Naive thymus-derived CD4-positive, alpha-beta T cell (primary cell): ENCODE measurements at places on chromosomes 2 and 18. TPM values are rescaled to one million over a fixed set of nuclear protein-coding genes. Genes with fewer than 3 reads are reported as not detected.

DNA sequence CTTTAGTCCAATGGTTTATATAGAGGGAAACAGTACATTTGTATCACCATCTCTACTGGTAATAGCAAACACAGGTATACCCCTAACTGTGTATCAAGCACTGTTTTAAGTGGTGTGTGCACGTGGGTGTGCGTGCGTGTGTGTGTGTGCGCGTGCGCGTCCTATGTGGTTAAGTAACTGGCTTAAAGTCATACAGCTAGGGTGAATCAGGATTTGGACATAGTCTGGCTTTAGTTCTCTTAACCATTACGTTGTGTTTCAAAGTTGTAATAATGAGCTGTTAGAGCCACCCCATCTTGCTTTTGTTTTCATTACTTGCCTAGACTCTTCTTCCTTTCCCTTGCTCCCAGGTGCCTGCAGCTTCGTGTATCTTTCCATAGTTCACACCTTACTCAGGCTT, 2.1 kb downstream of the HADHB start:
- no peak for DNase-seq

DNA sequence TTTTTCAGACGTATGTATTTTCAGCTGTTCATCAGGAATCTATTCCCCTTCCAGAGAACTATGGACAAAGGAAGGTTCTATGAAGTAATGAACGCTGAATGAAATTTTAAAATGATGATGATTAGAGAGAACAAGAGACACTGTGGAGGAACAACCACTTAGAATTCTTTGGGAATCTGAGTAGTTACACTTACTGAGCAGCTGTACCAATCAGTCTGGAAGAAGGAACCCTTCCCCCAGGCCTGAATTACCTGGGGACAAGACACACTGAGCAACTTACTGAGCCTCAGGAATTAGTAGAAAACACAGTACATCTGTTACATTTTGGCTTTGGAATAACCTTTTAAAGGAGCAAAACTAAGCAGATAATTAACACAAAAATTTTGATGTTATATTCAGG, 1.9 kb downstream of the MSTN start:
- DNase-seq: no peak

- DNase-seq: no peak
Observed at GRCh38 chr2:105055613-105056012, 17.7 kb downstream of the MRPS9 start.

Gene GAD1
- not detected for total RNA-seq

Gene APOB
- not detected for total RNA-seq
